ENCODE measurements at places on chromosomes 1 and 21.

DNA sequence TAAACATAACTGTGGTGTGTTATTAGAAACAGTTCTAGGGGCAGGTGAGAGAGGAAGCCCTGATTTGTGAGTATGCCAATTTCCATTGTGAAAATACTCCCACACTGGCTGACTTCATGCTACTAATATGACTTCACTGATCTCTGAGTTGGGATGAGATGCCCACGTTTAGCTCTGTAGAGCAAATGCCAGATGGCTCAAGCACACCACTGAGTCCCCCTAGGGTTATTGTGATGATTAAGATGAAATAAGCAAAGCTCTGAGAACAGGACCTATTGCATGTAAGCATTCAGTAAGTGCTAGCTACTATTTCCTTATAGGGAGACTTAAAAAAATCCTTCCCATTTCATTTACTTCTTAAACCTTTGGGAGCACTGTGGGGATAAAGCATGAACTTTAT lies 117.6 kb downstream of the CENPF start:
- DNase-seq = no peak

- no peak for DNase-seq
Observed at GRCh38 chr1:94920061-94920460, 6.8 kb downstream of the CNN3 start.

DNA sequence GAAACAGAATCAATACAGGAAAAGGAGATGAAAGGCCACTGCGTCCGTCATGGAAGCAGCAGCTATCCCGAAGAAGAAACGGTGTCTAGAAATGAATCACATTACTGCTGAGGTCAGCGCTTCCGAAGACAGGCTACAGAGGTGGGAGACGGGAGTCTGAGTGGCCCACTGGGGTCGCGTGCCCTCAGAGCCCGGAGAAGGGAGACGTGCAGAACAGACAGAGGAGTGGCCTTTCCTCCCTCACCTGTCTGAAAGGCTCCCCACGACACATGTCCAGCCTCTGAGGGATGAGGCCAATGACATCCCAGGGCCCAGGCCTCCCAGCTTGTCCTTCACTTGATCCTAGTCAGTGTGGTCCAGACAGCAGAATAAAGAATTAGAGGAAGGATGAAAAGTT lies 35.9 kb downstream of the VPS26C start:
- no peak for DNase-seq

DNA sequence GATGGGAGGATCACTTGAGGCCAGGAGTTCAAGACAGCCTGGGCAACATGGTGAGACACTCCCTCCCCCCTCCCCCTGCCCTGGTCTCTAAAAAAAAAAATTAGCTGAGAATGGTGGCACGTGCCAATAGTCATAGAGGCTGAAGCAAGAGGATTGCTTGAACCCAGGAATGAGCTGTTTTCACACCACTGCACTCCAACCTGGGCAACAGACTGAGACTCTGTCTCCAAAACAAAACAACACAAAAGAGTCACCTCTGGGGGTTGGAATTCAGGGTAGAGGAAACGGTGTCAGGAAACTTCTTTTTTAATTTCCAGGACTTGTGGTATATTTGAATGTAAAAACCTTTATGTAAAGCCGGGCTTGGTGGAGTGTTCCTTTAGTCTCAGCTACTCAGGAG lies 43.2 kb downstream of the RHOU start:
- no peak for DNase-seq

- DNase-seq = peak; percentile 82
Observed at GRCh38 chr1:165257969-165258459, 98.5 kb downstream of the LMX1A start.

DNA sequence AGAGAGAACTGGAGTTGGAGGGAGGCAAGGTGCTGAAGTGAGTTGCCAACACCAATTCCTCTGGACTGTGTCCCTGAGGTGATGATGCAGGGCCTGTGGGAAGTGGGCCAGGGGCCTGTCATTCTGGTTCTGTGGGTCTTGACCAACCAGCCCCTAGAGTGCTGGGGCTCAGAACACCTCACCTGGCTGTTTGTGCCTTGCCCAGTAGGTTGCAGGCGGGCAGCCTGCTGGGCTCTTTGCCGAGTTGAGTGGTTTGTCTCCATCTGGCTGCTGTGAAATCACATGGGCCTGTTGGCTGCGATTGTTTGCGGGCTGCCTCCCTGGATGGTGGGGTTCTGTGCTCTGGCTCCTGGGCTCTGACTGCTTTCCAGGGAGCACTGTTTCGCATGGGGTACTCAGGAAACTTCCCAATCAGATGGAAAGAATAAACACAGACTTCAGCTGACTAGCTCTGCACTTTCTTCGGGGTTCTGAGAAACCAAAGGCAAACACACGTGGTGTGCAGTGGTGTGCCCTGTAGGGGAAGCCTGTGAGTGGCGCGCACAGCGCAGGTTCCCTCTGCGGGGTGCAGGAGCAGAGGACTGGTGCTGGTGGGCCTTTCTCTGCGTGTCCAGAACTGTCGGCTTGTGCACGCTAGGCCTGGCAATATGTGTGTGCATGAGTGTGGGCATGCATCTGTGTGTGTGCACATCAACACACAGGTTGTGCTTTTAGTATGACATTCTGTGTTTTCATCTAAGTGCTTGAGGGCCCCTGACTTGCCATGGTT lies 95.1 kb downstream of the RHOU start:
- no peak for DNase-seq

- no peak for DNase-seq
Observed at GRCh38 chr21:38820471-38821239, 14.9 kb downstream of the ETS2 start.

- no peak for DNase-seq
Observed at GRCh38 chr1:99820546-99820945, 29.6 kb upstream of the AGL start.

GRCh38 chr1:13628218-13628617 lies 44.6 kb downstream of the PDPN start:
- no peak for DNase-seq
